ENCODE measurements at places on chromosomes 2 and 18.

DNA sequence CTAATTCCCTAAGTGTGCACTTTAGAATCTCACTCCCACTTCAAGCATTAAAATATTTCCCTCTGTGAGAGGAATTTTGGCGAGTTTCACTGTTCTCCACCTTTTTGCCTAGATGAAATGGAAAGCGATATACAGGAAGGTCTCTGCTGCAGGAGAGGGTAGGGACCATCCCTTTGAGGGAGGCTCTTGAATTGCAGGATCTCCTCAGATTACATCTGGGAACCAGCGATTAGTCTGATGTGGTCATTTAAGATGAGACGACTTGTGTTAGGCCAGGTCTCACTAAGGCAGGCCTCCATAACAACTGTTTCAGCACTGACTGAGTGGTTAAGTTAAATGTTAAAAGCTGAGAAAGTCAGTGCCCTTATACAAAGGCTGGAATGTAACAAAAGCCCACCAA, 74.6 kb downstream of the ARL6IP6 start:
- DNase-seq = peak; percentile 4

GRCh38 chr2:12440731-12441130, 276.0 kb upstream of the TRIB2 start:
- no peak for DNase-seq

GRCh38 chr2:23693606-23693951, 233.3 kb downstream of the ATAD2B start:
- no peak for DNase-seq

DNA sequence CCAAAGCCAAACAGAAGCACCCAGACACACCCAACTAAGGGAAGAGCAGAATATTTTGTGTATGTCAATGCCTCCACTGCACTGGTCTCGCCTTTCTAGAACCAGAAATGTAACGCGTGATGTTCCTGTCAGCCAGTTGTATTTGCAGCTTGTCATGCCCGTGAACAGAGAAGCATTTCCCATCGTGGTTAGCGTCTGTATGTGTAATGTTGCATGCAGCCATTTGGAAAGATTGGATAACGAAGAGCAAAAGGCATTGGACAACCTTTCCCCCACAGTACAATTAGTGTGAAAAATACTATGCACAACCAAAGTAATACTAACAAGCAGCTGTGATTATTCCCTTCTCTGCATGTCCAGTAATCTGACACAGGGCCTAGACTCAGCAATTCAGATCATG, 140.5 kb downstream of the TMEM163 start:
- no peak for DNase-seq

DNA sequence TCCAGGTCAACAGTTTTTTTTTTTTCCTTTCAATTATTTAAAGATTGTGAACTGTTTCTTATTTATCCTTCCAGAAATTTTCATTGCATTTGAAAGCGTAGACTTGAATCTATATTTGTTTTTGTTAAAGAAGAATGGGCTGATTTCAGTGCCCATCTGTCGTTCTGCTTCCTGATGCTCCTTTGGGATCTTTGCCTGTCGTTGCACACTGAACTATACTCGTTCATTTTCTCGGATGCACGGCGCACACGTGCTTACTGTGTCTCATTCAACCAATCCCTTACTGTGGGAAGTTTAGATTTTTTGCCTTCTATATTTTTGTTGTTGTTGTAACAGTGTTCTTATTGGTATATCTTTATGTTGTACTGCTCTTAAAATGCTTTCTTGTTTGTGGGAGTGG, 149.7 kb downstream of the VAPA start:
- DNase-seq = no peak

GRCh38 chr2:70948337-70949003, 12.8 kb downstream of the ATP6V1B1 start:
- DNase-seq = peak; percentile 73

DNA sequence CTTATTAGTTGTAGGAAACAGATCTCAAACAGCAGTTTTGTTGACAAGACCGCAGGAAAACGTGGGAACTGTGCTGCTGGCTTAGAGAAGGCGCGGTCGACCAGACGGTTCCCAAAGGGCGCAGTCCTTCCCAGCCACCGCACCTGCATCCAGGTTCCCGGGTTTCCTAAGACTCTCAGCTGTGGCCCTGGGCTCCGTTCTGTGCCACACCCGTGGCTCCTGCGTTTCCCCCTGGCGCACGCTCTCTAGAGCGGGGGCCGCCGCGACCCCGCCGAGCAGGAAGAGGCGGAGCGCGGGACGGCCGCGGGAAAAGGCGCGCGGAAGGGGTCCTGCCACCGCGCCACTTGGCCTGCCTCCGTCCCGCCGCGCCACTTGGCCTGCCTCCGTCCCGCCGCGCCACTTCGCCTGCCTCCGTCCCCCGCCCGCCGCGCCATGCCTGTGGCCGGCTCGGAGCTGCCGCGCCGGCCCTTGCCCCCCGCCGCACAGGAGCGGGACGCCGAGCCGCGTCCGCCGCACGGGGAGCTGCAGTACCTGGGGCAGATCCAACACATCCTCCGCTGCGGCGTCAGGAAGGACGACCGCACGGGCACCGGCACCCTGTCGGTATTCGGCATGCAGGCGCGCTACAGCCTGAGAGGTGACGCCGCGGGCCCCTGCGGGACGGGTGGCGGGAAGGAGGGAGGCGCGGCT, at the start of gene TYMS:
Gene TYMS, plus strand, starts transcription at position 343 of the 690 bp plus-strand sequence. Its CDS starts 90 bp downstream, at position 433.
- peak; percentile 75 for DNase-seq

DNA sequence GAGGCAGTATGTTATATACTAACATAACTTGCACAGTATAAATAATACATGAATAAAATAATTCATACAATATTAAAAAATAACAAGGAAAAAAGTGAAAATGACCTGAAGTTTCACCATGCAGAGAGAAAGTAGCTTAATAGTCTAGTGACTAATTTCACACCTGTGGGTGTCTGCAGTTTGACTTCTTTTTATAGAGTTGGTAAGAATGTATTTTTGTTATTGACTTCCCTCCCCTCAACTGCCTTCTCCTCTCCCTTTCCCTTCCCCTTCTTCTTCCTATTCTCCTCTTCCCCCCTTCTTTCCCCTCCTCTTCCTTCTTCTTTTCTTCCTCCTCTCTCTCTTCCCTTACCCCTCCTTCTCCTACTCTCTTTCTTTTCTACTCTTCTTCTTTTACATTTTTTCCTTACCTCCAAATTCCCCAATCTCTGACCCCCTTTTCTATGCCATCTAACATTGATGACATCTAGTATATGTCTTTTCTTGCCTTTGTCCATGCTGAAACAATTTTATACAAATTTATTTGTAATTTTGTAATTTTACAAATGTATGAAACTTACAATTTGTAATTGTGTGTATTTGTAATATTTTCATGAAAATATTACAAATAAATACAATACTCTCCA, 3.1 kb downstream of the DNAH6 start:
- no peak for DNase-seq

- no peak for DNase-seq
Observed at GRCh38 chr2:142874293-142874814, 3.1 kb upstream of the KYNU start.

- DNase-seq = no peak
Observed at GRCh38 chr2:122003196-122003940, 247.9 kb downstream of the TSN start.

DNA sequence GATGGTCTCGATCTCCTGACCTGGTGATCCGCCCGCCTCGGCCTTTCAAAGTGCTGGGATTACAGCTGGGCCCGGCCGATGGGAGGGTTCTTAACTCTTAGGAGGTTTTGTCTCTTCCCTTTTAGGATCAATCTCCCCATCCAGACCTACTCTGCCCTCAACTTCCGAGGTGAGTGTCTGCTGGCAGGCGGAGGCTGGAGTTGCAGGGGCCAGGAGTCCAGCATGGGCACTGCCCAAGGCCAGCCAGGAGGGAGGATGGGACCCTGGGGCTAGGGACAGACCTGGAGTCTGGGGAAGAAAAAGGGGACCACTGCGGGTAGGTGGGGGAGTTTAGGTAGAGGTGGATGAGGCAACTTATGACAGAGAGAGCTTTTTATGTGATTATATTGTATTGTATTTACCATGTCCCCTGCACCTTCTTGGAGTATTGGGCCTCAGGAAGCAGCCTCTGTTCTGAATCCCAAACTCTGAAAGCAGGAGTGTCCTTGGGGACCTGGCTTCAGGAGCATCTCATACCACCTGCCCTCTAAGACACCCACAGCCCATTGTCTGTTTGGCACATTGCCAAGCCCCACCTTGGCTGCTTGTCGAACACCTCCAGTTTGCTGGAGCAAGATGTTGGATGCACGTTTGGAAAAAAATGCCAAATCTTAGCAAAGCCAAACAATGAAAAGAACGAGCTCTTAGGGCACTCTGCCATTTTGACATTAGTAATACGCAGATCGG, 5.6 kb downstream of the DES start:
- no peak for DNase-seq

GRCh38 chr2:241992753-241993152, 123.2 kb downstream of the RTP5 start:
- no peak for DNase-seq

DNA sequence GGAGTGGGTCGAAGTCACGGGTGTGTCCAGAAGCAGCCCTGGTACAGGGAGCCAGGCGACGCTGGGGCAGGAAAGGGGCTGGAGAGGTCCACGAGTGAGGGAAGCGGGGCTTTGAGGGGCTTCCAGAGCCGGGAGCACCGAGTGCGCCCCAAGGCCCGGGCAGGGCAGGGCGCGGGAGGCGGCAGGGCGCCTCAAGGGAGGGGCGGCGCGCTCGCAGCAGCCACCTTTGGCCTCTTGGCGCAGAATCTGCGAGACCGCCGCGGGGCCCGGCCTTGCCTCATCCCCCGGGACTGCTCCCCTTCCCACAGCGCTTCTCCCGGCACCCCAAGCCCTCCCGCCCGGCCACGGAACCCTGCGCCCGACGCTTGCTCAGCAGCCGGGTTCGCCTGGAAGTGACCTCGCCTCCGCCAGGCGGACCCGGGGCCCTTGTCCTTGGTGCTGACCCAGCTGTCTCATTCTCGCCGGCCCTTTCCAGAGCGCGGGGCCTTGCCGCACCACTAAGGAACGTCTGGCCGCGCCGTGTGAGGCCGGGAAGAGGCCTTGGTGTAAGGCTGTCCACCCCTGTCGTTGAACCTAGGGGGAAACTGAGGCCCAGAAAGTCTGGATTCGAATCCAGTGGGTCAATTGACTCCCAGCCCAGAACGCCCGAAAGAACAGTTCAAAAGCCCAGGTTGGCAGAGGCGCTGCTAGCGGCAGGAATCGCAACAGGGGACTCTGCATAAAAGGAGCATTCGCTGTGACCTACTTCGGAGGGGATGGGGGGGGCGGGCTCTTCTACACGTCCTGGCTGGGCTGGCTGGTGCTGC, 584 bp upstream of the DNER start:
- peak; percentile 66 for DNase-seq

- DNase-seq = peak; percentile 92
Observed at GRCh38 chr18:48952287-48953103, 1.7 kb upstream of the SMAD7 start.

DNA sequence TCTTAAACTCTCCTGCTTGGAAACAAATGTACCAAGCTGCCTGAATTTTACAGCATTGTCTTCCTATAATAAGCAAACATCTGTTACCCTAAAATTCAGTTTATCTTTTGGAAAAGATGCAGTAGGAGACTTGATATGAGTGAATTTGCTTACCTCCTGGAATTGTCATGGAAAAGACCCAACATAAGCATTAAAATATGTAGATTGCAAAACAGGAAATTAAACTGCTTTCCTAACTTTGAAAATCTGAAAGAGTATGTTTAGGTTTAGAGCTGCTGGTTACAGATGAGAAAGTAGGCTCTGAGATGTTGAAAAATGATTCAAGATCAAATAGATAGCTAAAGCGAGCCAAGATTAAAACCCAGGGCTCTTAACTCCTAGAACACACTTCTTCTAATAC, 316.5 kb downstream of the SOX11 start:
- DNase-seq = no peak

Data from renal pelvis (tissue), 12 donors.